CD4-positive, alpha-beta T cell treated with Interleukin-4 for 4 hours (primary cell): ENCODE measurements at places on chromosomes 1 and 21.

DNA sequence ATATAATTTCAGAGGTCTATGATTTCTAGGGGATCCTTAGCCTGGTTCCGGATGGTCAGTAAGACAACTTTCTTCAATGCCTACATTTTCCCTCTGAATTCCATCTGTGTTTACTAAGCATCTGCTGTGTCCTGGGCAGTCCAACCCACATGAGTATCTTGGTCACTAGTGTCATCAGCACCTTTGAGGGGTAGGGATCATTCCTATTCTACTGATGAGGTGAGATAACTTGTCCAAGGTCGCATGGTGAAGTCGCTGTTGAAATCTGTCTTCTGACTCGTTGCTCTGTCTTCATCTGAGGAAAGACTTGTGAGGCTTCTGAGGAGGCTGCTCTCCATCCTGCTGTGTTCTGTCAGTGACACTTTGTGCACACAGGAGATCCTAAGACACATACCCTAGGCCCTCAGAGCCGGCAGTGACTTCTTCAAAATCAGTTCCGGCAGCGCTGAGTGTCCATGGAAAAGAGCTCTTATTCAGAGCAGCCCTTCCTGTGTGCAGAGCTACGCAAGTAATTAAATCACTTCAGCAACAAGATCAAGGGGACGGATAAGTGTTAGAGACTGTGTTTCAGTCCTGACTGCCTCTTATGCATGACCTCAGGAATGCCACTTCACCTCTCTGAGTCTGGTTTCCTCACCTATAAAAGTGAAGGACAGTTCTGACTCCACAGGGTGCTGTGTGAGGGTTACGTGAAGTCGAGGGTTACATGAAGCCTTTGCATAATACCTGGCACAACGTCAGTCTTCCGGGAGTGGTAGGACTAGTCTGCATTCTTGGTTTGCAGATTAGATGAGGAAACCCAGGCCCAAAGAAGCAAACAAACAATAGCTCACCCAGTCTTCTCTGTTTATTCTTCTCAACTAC is 28.4 kb downstream of the AK2 start:
- DNase-seq: no peak

GRCh38 chr1:225343618-225344017 is 84.2 kb downstream of the LBR start:
- peak; percentile 14 for DNase-seq

- no peak for DNase-seq
These were observed 3.7 kb downstream of the CCDC24 start for GRCh38 chr1:43994794-43995790.

GRCh38 chr1:62397301-62397700 is 39.5 kb upstream of the USP1 start:
- no peak for DNase-seq

GRCh38 chr1:240572328-240572727 is 39.6 kb downstream of the GREM2 start:
- no peak for DNase-seq

DNA sequence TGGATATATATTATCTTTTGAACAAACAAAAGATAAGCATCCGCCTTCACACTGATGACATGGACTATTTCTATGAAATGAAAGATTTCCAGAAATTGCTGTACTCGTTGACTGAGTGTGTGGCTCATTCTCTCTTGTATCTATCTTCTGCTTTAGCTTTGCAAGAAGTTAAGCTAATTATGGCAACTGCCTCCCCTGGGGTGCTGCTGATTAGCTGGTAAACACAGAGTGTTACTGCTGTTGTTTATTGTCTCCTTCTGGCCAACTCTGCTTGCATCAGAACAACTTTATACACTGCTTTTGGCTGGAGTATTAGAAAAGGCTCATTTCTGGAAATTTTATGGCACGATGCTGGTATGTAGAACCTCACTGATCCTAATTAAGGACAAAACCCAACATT is 95.6 kb upstream of the SNX7 start:
- no peak for DNase-seq

GRCh38 chr1:156489166-156489934 is 11.2 kb downstream of the MEF2D start:
- peak; percentile 48 for DNase-seq

GRCh38 chr1:53074313-53075154 is 12.5 kb downstream of the PODN start:
- DNase-seq: no peak

DNA sequence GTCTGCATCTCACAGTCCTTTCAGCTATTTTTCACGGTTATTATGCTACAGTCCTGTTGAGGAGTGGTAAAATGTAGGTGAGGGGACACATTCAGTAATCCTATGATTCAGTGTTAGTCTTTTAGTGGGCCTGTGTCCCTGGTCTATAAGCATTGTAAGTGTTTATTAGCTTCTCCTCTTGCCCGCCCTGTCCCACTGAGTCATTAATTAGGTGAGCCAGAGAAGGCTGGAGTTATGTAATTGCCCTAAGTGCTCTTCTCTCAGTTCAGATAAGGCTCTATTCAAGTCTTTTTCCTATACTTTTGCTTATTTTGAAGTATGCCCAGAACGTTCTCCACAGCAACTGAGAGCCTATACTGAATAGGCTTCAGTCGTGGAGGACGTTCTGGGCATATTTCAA is 76.3 kb upstream of the ZRANB2 start:
- DNase-seq: no peak

DNA sequence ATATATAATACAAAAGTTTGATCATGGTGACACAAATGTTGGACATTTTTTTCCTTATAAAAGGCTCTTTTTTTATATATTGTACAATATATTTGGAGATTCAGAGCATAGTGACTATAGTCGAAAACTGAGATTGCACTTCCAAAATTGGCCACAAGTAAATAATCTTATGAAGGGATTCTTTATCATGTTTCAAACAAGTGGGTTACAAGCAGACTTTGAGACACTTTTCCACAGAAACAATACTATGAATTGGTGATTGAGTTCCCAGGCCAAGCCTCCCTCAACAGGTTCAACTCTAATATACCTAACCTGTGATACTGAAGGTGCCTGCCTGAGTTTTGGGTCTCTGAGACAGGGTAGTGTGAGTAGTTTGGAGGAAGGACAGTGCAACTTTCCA is 13.8 kb downstream of the LEPR start:
- DNase-seq: no peak

DNA sequence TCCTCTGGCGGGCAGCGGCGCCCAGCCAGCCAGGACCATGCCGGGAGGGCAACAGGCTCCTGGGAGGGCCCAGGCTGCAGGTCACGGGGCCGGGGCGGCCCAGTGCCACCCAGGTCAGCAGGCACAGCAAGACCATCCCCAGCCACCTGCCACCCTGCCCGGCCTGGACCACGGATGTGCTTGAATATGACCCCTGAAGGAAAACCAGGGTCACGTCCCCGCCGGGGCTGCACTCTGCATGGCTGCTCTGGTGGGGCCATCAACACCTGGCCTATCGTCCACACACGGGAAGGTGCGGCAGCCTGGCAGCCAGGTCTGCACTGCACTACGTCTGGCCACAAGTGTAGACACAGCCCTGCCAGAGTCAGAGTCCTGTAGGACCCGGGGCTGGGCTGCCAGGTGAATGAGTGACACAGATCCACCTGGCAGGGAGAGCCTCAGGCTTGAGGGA is 6.9 kb downstream of the WNT9A start:
- no peak for DNase-seq

GRCh38 chr1:205328476-205328875 is 6.9 kb upstream of the NUAK2 start:
- DNase-seq: no peak

- DNase-seq: no peak
These were observed 739.7 kb upstream of the NCAM2 start for GRCh38 chr21:20258542-20258941.

DNA sequence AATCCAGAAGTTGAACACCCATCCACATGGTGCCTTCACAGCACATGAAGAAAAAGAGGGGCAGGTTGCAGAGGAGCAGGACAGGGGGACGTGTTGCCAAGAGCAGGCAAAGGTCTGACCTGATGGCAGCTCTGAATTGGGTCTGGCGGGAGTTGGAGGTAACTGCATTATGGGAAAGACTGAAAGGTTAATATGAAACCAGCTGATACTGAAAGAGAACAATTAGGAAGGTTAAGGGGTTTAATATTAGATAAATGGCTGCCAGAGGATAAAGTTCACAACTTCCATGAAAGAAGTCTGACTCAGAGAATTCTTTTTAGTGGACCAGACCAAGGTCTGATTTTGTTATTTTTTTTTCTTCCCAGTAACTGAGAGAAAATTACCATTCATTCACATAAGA is 76.1 kb downstream of the CD58 start:
- DNase-seq: no peak

DNA sequence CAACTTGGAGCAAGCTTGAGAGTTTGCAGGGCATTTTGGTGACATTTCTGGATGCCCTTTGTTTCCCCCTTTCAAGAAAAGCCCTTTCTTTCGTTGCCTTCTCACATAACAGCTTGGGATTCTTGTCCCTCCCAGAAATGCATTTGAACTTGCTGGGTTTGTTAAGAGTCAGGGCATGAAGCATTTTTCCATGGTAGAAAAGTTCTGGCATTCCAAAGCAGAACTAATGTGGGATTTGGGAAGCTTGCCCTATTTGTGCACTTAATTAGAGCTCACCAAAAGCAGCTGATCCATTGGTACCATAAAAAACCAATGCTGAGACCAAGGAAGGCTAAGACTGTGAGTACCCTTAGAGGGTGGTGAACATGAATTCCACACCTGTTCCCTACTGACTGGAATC is 99.8 kb upstream of the HOOK1 start:
- DNase-seq: no peak

- no peak for DNase-seq
These were observed 14.6 kb upstream of the SLC41A1 start for GRCh38 chr1:205827623-205828022.

- DNase-seq: no peak
These were observed 69.9 kb upstream of the GCLM start for GRCh38 chr1:93979040-93979717.

DNA sequence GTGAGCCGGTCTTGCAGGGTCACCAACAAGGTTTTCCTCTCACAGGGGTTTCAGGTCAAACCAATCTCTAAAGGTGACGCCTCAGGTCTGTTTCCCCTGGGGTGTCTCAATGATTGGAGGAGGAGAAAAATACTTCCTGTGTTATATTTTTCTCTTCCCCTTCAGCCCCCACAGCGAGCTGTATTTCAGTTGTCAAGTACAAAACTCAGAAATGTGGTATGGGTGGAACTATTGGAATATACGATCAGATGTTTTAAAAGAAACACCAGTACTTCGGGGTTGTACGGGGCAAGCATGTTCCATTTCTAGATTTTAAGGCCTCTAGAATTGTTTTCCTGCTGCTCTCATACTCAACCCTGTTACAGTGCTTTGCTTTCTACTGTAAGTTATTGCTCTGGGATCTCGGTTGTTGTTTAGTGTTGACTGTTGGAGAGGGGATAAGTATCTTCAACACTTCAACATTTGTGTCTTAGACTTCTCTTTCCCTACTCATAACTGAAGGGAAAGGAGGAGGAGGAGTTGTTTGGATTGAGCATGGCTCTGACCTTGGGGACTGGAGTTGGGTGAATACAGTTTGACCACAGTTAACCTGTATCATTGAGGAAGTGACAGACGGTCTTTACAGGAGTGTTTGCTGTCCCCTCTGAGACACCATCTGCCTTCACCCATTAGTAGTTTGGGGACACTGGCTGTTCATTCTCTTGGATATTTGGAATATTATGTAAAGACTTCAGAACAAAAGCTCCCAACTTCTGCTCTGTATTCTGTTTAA is 2.0 kb downstream of the MAPKAPK2 start:
- peak; percentile 55 for DNase-seq

DNA sequence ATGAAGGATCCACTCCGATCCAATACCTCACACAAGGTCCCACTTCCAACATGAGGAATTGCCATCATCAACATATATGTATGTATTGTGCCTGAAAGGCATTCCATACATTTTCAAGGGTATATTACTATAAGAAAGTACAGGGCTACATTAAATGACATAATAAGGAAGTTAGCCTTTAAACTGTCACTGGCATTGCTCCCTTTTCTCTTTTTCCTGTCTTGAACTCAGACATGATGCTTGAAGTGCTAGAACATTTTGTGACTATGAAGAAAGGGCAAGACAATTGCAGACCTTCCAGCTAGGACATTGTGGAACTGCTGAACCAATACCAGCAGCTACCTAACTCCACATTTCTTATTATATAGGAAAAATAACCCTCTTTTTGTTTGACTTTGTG is 2.9 kb upstream of the TSPAN2 start:
- no peak for DNase-seq

DNA sequence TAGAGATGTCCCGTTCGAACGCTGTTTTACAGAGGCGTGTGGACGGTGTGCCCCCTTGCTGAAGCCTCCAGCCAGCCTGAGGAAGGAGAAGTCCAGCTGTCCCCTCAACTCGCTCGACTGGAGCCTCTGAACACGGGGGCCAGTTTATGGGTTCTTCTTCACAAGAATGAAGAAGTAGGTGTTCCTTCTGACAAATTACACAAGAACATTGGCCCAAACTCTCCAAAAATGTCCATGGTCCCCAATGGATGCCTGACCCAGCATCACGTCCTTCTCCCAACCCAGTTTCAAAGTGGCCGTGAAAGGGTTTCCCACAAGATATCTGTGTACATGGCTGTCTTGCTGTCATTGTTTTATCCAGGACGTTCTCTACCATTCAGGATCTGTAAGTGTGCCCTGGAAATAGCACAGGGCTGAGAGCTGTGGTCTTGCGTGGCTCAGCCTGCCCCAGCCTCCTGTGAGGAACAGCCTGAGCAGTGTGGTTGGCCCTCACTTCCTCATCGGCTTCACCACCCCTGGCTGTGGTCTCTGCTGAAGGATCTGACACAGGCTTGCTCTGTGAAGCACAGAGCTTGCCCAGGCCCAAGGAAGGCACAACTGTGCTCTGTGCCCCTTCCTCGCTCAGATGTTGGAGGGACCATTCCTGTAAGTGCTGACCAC is 1.0 kb upstream of the S100B start:
- DNase-seq: peak; percentile 60

DNA sequence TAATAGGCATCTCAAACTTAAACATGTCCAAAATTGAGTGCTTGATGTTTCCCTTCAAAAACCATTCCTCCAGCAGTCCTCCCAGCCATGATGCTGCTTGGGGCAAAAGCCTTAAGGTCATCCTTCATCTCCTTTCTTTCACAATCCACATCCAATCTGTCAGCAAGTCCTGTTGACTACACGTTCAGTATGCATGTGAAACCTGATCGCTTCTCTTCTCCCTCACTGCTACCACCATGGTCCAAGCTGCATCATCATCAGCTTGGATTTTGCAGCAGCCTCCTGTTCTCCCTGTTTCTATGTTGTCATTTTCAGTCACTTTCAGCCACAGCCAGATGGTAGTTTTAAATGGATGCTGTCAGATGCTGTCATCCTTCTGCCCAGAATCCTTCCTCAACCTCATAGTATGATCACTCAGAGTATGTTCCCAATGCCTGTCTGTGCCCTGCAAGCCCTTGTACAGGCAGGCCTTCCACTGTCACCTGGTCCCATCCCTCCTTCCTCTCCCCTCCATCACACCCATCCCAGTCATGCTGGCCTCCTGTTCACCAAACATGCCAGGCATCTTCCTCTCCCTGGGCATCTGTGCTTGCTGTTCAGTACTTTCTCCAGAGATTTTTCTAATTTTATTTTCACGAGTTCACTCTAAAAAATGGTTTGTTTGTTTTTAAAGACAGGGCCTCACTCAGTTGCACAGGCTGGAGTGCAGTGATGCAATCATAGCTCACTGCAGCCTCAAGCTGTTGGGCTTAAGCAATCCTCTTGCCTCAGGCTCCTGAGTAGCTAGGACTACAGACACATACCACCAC is 66.0 kb downstream of the SYDE2 start:
- no peak for DNase-seq

GRCh38 chr1:41014871-41015270 is 6.7 kb downstream of the SLFNL1 start:
- DNase-seq: no peak
